ENCODE measurements at places on chromosomes 16 and 17.

- DNase-seq = no peak
Observed at GRCh38 chr17:39652587-39653315, 12.4 kb upstream of the TCAP start.

DNA sequence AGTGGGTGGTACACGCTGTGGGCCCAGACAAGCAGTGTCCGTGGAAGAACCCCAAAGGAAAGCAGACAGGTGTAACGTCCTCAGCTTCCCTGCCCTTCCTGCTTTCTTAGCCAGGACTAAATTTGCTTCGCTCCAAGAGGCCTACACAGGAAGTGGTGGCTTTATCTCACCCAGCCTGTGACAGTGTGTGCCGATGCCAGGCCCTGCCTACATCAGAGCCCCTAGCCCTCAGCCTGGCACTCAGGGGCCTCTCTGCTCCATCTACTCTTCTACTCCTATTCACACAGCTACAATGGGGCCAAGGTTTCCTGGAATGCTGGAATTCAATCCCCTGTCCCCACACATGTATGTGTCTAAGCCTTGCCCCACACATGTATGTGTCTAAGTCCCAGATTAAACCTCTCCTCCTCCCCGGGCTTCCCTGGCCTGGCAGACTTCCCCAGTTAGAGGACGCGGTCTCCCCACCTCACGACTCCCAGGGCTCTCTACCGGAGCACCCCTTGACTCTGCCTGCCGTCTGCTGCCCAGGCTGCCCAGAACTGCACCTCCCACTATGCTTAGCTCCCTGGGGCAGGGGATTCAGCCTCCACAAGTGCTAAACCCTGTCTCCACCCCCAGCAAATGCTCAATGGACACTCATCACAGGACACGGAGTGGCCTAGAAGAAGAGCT lies 8.2 kb downstream of the PGAP3 start:
- no peak for DNase-seq

DNA sequence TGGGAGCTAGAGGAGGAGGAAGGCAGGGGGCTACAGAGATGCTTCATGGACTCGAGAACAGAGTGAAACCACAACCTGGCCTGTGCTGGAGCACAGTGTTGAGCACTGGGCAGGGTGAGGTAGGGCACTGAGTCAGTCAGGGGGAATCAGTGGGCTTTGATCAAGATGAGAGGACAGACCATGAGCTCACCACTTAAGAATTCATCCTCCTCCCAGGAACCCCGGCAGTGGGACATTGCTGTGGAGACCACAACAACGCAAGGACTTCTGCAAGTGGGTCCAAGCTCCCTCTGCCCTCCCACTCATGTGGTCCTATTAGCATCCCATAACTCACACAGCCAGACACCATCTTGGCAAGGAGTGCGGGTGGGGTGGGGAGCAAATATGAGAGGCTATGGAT lies 1.7 kb upstream of the CES5A start:
- DNase-seq = peak; percentile 0

- no peak for DNase-seq
Observed at GRCh38 chr16:78348068-78348467, 248.6 kb downstream of the WWOX start.

DNA sequence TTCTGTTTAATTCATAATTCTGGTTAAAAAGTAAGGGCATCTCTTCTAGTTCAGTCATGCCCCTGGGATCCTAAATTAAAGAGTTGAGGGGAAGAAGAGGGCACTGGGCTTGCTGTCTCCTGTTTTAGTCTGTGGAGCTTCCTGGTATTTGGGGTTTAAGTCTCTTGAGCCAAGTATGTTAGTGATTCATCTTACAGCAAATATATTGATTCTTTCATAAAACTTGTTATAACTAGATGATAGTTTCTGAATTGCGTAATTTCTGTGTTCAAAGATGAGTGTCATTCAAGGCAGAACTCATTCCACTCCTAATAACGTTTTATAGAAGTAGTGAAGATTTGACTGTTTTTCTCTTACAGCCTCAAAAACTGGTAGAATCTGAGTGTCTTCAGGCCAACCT lies 1.7 kb downstream of the TXNDC17 start:
- DNase-seq = peak; percentile 28

- DNase-seq = no peak
Observed at GRCh38 chr17:50945779-50946222, 79.6 kb upstream of the TOB1 start.

- no peak for DNase-seq
Observed at GRCh38 chr17:79633154-79633553, 22.3 kb upstream of the RBFOX3 start.
